ENCODE measurements at places on chromosomes 1 and 21.
A peak's percentile ranks its signal among the peaks of the same experiment; 100 is the strongest.

- no peak for DNase-seq
Observed at GRCh38 chr1:38291336-38291735, 244.7 kb upstream of the POU3F1 start.

DNA sequence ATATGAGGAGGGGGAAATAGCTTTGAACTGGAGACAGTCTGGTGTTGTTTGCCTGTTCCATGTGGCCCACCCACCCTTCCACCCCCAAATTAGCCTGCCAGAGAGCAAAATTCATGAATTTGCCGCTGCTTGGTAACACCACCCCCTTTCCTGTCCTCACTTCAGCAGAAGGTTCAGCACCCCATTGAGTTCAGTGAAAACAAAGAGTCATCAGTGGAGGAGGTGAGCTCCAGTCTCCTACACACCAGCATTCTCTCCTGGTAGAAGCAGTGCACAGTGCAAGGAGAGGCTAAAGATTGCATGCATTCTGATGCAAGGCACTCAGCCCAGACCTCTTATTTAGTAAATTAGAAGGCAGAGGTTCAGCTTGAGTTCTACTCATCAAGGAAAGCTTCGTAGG lies 99.7 kb upstream of the DYNLT5 start:
- DNase-seq: no peak

GRCh38 chr1:9553736-9554144 lies 14.5 kb downstream of the SLC25A33 start:
- DNase-seq: no peak

DNA sequence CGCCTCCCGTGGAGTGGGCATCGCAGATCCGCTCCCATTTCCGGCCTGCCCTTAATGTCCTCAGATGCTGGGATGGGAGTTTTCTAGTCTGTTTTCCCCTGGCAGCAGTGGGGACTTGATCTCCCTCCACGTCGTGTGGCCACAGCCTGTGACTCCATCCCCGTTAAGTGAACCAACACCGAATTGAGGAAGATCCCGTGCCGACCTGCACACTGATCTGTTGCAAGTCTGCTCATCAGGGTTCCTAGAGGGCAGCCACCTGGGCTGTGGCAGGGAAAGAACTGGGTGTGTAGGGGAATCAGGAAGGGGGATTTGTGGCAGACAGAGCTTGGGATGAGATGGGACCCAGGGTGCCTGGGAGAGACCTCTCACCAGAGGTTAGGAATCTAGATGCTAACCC lies 23.3 kb upstream of the CDK18 start:
- DNase-seq: no peak

DNA sequence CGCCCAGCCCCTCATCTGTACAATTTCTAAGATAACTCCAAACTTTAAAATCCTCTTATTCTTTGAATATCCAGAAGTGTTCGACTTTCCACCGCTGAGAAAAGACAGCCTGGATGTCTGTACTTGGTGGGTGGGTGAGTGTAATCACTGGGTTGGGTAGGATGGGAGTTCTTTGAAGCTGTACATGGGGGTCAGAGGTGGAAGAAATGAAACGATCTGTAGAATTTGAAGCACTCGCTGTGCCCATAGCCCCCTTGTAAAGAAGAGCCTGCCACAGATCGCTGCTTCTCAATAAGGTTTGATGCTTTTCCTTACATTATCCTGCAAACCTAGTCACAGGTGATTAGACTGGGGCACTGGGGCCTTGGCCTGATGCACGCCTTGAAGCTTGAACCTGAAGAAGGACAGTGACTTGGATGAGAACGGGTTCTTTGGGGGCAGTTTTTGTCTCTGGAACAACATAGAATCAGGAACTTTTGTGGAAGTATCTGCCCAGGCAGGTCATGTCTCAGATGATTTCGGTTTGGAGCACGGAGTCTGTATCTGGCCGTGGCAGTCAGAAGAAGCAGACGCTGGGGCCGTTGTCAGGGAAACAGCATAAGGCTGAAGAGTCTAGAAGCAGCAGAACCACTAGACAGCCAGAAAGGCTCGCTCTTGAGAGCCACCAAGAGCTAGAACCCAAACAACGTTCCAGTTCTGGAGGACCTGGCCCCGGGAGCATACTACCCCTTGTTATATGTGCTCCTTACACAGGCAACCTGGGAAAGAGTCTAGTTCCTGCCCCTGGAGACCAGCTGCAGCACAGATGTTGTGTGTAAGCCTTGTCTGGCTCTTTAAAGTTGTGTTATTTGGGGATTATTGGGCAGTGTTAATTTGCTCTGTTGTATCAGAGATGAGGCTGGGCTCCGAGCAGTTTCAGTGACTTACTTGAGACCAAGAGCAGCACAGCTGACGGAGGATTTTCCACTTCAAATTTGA lies 45.1 kb upstream of the SCCPDH start:
- DNase-seq: no peak

DNA sequence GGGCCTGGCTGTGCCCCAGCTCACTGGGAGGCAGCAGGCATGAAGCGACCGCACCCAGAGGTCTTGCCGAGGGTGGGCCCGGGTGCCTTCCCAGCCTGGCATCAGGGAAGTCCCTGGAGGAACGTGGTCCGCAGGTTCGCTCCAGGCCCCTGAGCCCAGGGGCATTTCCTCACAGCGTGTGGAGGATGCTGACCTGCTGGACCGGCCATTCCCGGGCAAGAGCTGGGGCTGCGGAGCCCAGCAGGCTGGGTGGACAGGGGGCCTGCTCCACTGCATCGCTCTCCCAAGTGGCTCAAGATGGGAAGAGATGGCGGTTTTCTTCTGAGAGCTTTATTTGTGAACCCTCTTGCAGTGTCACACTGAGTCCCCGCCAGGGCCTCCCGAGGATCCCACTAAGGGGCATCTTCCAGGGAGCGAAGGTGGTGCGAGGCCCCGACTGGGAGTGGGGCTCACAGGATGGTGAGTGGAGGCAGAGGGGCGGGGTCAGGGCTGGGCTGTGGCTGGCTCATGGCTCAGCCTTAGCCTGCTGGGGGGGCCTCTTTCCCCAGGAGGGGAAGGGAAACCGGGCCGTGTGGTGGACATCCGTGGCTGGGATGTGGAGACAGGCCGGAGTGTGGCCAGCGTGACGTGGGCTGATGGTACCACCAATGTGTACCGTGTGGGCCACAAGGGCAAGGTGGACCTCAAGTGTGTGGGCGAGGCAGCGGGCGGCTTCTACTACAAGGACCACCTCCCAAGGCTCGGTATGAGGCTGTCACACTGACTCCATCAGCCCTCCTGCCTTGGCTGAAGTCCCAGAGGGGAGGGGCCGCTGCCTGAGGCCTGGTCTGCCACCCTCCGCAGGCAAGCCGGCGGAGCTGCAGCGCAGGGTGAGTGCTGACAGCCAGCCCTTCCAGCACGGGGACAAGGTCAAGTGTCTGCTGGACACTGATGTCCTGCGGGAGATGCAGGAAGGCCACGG lies 7.2 kb upstream of the MMP23B start:
- DNase-seq: peak; percentile 40

GRCh38 chr1:50959303-50959912 lies 659 bp downstream of the FAF1 start:
- peak; percentile 35 for DNase-seq

GRCh38 chr1:204417074-204417997 lies 5.7 kb upstream of the PPP1R15B start:
- DNase-seq: no peak

Measured in NCI-H1694 treated with DMSO at 0.1 percent for 48 hours (cell line).